ENCODE measurements at places on chromosomes 3 and 15.
A peak's percentile ranks its signal among the peaks of the same experiment; 100 is the strongest.

DNA sequence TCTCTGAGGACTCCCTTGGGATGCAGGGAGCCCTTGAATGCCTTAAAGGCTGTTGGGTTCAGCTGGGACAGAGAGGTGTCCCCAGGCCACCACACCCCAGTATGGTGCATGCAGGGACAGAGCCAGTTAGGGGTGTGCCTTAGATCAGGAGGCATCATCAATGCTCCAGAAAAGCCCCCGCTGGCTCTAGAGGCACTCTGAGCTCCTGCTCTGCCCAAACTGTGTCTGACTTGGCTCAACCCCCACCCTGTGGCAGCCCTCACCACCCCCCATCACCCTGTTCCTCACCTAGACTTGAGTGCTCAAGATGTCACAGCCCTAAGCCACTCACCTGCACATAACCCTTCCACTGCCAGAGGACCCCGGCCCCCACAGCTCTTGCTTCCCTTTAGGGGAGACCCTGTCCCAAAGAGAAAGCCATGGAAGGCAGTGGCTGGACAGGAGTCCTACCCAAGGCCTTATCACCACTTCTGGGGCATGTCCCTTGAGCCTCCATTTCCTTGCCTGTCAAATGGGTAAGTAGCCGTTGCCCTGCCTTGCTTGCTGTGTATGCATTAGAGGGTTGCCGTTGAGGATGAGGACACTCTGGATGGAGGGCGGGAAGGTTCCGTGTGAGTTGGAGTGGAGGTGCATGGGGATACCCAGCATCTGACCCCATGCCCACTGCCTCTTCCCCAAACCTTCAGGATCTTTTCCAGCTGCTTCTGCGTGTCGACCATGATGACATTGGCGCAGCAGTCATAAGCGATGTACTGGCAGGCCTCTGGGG lies 41.4 kb downstream of the ACSBG1 start:
- no peak for DNase-seq

DNA sequence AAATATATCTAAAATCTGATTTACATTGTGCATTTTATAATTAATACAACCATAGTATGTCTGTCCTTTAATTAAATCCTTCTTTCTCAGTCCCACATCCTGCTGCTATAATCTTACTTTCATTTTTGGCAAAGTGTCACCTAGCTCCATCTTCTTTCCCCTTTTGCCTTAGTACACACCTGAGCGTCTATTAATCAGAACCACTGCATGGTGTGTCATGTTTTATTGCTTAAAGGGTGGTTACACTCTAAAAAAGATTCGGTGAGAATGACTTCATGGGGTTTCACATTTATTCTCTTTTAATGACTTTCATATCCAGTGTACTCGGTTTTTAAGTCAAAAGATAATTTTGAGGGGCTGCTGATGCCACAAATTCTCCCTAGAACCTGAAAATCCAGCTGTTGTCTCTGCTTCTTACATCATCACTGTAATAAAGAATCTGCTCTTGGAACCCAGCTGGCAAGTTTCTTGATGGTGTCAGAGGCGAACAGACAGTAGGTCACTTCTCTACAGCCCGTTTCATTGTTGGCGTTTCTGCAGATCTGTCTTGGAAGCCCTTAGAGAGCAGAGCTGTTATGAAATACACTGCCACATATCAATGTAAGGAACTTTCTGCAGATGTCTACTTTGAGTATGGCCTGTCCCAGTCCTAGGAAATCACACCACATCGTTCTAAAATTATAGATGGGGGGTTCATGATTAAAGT lies 99.7 kb downstream of the TIGIT start:
- no peak for DNase-seq

GRCh38 chr3:37255990-37256308 lies 81.6 kb upstream of the LRRFIP2 start:
- DNase-seq: no peak

DNA sequence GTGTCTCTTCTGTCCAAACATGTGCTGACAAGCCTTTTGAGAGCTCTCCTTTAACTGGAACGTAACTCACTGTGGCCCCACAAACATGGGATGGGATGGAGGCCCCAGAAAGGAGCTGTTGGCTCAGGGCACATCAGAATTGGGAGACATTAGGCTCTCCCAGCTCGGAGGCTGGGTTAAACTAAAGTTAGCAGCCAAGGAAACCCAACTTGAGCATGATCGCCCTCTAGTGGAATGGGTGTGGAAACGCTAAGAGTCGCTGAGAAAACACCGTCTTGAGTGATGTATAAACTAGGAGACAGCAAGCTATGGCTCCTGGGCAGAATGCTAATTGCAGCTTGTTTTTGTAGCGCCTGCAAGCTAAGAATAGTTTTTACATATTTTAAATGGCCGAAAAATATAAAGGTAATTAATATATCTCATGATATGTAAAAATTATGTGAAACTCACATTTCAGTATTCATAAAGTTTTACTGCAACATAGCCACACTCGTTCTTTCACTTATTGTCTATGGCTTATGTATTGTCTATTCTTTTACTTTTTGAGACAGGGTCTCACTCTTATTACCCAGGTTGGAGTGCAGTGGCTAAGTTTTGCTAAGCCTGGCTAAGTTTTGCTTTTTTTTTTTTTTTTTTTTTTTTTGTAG lies 138.8 kb upstream of the HACD2 start:
- peak; percentile 89 for DNase-seq

DNA sequence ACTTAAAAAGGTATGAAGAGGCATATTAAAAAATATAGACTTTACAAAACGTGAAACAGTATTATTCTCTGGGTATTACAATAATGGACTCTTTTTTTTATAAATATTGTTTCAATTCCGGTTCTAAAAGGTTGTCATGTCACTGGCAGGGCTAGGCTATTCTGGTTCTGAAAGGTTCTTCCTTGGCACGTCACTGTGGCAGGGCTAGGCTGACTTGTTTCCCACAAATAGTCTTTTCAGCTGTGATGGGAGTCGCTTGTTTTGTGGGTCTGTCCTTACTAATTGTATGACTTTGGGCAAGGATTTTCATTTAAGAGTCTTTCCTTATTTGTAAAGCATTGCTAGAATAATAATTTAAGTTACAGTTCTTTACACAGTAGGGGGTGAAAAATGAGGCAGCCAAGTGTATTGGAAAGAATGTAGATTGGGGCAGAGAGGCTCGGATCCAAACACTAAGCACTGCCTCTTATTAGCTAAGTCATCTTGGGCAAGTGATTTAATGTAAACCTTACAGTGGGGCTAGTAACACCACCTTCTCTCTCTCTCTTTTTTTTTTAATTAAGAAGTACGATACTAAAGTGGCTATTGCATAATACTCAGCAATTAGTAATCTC lies 12.4 kb upstream of the MELTF start:
- DNase-seq: no peak

- no peak for DNase-seq
Observed at GRCh38 chr3:172208586-172209332, 169.4 kb downstream of the FNDC3B start.
